ENCODE measurements at places on chromosomes 12 and 14. TPM values are rescaled to one million over a fixed set of nuclear protein-coding genes. Genes with fewer than 3 reads are reported as not detected.

Gene RASSF8
- 51.0 TPM for total RNA-seq

Gene PRH2
- 335 TPM for total RNA-seq

Gene KRT1
- not detected for total RNA-seq

Gene NKX2-1
- total RNA-seq: not detected

Gene SPPL3
- total RNA-seq: 15.9 TPM

Gene TAS2R42
- total RNA-seq: not detected

Gene VDR
- total RNA-seq: 1.2 TPM

Gene CLEC2B
- 25.2 TPM for total RNA-seq

Gene SMCO2
- total RNA-seq: not detected

Gene C12orf54
- total RNA-seq: not detected

Gene PTPN6
- total RNA-seq: 11.4 TPM

Gene CCNK
- 28.5 TPM for total RNA-seq

Gene UBR7
- total RNA-seq: 42.0 TPM

Gene ANKRD9
- 42.1 TPM for total RNA-seq

Gene CPM
- 26.2 TPM for total RNA-seq

Gene CLEC1B
- total RNA-seq: not detected

Gene KRT72
- total RNA-seq: 0.21 TPM

Gene LRFN5
- 8.8 TPM for total RNA-seq

Gene BICDL1
- 4.0 TPM for total RNA-seq

Gene CLEC4C
- not detected for total RNA-seq

Gene MIP
- total RNA-seq: not detected

Gene KRT83
- total RNA-seq: not detected

Gene GLIPR1L1
- not detected for total RNA-seq

Gene BMP4
- 15.3 TPM for total RNA-seq

Gene ATL1
- 7.2 TPM for total RNA-seq

Gene CALM1
- 236 TPM for total RNA-seq

Gene OR2AP1
- not detected for total RNA-seq

Gene FMNL3
- total RNA-seq: 29.4 TPM

Gene NEDD1
- total RNA-seq: 42.4 TPM

Gene ATG14
- total RNA-seq: 21.7 TPM

Gene CCDC175
- not detected for total RNA-seq
